ENCODE measurements at places on chromosomes 6 and 20. TPM values are rescaled to one million over a fixed set of nuclear protein-coding genes. Genes with fewer than 3 reads are reported as not detected.

Gene SLC22A1
- not detected for total RNA-seq

Gene EYS
- total RNA-seq, result not detected

Gene FAM209B
- 0.42 TPM for total RNA-seq

DNA sequence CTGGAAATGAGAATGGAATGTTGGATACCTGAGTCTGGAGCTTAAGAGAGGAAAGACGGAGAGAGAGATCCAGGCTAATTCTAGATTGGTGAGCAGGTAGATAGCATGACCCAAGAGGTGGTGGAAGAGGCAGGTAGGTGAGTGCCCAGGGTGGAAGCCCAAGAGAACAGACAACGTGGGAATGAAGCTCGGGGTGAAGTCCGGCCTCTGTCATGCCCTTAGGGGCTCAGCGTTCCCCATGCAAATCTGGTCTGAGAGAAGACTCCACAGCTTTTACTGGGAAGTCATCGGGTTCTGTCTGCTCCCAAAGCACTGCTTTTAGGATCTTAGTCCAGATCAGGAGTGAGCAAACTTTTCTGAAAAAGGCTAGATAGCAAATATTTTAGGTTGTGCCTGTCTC, 3.6 kb downstream of the NELFCD start:
- no peak for DNase-seq
- H3K4me1 ChIP-seq, result peaks cover 43% of the 10 kb centered on the region
- H3K27ac ChIP-seq, result no peak overlapping the region
- H3K27me3 ChIP-seq, result no peaks in the 10 kb centered on the region
- no peak overlapping the region for H3K4me3 ChIP-seq

DNA sequence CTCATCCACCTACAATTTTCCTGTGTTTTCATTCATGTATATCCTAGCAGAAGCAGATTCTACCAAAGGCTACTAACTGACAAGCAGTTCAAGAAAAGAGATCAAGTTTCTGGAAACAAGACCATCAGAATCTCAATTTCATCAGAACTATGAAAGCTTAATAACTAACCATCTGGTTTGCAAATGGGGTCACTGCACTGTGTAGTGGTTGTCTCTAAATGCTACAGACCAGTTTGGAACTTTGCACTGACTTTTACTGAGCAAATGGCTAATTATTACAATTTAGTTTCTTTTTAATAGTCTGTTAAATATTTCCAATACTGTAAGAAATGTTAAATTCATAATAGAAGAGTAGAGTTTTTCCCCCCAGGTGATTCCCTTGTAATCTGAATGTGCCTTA, 64.5 kb downstream of the REPS1 start:
- H3K27ac ChIP-seq, result no peak overlapping the region
- no peak for DNase-seq
- peaks cover 77% of the 10 kb centered on the region for H3K36me3 ChIP-seq

DNA sequence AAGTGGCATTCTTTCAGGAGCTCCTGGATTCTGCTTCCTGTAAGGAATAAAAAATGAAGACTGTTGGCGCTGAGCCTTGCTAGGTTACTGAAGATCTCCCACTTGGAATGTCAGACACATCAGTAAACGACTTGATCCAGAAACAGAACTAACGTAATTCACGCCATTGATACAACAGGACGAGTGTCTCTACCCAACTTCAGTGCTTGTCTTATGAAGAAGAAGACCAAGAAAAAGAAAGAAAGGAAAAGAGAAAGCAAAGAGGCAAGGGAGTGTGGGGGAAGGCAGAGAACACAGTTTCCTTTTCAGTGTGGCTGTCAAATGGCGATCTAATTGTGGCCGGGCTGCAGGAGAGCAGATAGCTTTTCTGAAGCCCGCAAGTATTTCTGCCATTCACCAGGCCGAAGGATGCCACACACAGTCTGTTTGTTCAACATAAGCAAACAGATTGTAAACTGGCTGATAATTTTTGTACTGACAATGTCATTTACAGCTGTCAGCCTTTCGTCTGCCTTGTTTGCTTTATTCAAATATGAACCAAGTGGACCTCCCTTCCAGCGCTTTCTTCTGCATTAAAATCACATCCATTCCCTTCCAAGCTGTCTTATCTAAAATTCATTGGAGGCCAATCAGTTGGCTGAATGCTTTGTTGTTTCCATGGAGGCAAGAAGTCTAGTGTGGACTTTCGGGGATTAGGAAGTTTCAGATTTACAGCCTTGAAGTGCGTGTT, 180.6 kb downstream of the FOXA2 start:
- H3K4me1 ChIP-seq, result no peaks in the 10 kb centered on the region
- no peaks in the 10 kb centered on the region for H3K36me3 ChIP-seq
- H3K4me3 ChIP-seq, result peak overlapping the region; percentile 43
- DNase-seq, result no peak
- H3K27ac ChIP-seq, result no peak overlapping the region

GRCh38 chr6:5152460-5152859, 67.3 kb downstream of the PPP1R3G start:
- no peak overlapping the region for H3K4me3 ChIP-seq
- H3K4me1 ChIP-seq, result no peaks in the 10 kb centered on the region
- H3K27ac ChIP-seq, result no peak overlapping the region
- DNase-seq, result no peak
- H3K36me3 ChIP-seq, result no peaks in the 10 kb centered on the region

Measured in heart left ventricle (tissue), 16 donors.